Occipital lobe (tissue), 3 donors: ENCODE measurements at places on chromosomes 13 and 19.

GRCh38 chr19:7650148-7650547, 13.2 kb downstream of the STXBP2 start:
- no peak for DNase-seq

- no peak for DNase-seq
Measured at GRCh38 chr13:19023115-19023514, 158.5 kb downstream of the TUBA3C start.

DNA sequence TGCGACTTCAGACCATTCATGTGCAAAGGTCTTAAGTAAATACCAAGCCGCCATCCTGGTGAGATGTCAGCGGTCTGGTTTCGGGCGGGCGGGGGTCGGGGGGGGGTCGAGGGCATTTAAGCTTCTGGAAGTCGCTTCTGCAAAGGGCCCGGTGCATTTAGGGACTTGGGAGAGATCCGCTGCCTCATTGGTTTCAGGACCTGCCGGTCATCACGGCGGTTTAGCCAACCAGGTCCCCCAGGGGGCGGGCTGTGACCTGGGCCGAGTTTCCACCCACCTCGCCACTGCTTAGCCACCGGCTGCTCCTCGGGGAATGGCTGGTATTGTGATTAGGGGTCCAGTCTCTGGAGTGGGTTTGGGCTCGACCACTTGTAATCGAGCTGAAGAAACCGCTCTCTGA, 7.8 kb downstream of the ANKLE1 start:
- DNase-seq: no peak

DNA sequence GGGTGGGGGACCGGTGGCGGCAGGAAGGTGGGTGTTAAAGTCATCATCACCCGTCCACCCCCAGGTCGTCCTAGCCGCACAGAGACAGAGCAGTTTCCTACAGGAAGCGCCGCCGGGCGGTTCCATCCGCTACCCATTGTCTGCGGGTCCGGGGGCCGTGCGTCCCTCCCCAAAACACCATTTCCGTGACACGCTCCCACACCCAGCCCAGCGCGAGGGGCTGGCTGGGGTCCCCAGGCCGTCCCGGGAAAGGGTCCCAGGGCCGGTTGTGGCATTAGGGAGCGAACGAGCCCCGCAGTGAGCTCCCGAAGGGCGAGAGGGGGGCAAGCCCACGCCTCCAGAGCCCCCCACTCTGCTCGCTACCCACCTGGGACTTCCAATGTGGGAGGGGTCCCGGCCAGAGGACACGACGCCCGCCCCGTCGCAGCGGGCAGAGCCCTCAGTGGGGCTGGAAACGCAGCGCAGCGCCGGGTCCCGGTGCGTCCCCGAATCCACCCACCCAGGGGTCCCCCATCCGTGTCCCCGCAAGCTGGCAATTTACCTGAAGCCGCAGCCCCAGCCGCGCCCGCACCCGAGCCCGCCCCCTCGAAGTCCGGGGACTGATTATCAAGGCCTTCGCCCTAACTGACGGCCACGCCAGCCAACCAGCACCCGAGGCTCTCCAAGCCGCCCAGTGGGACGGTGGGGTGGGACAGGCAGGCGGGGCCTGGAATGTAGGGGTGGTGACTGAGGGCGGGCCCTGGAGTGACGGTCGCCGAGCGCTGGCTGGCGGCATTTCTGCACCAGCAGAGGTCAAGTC, at the start of gene KANK3:
Gene KANK3, minus strand, starts transcription at position 579 of the 799 bp plus-strand sequence. CDS start 5,434 bp downstream, outside the sequence.
- DNase-seq: peak; percentile 82

GRCh38 chr19:35645680-35646511, 2.2 kb upstream of the COX6B1 start:
- no peak for DNase-seq

DNA sequence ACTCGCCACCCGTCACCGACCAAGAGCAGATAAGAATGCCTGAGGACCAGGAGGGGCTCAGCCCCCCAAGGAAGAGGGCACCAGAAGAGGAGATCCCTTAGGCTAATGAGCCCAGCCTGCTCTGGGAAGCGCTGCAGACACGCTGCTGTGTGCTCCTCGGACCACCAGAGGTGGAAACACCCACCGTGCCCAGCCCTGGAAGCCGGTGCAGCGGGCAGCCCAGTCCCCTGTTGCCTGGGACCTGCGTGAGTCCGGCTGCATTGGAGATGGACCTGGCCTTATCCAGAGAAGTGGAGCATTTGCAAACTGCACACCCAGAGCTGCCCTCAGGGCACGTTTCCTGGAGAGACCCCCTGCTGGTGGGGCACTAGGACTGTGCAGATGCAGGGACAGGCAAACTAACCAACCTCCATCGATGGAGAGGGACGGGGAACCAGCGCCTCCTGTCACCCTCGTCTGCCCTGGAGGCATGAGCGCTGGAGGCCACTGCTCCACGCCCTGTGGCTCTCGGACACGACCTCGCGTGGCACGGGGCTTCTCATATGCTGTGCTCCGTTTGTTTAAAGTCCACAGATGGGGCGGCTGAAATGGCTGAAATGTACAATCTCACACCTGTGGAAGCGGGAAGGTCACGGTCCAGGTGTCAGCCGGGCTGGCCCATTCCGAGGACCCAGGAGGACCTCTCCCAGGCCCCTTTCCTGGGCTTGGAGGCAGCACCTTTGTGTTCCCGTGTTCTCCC, 153.9 kb downstream of the KDM4B start:
- DNase-seq: no peak

GRCh38 chr19:44891016-44891882, at the start of gene TOMM40:
Gene TOMM40, plus strand, starts transcription at chr19:44891254. Its CDS starts 162 bp downstream, at chr19:44891416.
- DNase-seq: no peak

- no peak for DNase-seq
Measured at GRCh38 chr13:41811588-41812021, 149.3 kb downstream of the VWA8 start.

DNA sequence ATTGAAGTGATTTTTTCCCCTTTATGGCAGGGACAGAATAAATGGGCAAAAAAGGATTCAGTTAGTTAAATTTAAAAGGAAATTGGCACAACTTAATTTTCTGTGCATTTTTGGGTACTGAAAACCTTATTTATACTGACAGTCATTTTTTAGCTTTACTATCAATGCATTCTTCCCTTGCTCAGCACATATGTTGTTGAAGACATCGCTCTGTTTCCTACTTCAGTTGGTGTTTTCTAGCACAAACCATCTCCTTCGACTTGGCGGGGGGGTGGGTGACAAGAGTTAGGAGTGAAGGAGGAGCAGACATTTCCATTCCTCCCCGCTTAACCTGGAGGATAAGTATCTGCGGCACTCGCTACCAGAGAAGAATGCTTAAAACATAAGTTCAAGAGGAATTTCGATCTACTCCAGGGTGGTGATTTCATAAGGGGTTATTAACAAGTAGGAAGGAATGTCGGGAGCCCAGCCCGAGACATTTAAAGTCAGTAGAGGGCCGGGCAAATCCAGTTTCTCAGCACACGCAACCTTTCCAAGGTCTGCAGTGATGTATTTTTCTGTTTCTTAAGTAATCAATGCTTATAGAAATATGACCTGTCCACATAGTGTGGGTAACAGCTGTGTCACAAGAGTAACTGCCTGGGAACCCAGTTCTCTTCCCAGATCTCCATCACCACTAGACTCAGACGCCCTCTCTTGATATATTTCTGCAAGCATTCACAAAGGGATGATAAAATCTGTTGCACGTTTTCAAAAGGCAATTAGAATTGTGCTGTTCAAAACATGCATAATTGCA, 525.8 kb downstream of the MYO16 start:
- DNase-seq: no peak

DNA sequence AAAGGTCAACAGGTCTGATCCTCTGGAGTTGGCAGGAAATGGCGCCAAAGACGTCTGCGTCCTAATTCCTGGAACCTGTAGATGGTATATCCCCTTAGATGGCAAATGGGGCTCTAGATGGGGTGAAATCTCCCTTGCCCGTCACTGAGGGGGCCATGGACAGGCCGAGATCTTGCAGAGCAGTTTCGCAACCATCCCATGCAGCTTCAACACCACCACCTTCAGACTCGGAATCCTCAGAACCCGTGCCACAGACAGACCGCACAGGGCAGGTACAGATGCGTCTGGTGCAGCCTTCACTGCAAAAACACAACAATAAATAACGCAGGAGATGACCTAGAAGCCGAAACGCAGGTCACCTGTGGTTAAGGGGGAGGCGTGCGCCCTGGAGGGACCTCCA, 17.7 kb downstream of the REXO1 start:
- DNase-seq: no peak

DNA sequence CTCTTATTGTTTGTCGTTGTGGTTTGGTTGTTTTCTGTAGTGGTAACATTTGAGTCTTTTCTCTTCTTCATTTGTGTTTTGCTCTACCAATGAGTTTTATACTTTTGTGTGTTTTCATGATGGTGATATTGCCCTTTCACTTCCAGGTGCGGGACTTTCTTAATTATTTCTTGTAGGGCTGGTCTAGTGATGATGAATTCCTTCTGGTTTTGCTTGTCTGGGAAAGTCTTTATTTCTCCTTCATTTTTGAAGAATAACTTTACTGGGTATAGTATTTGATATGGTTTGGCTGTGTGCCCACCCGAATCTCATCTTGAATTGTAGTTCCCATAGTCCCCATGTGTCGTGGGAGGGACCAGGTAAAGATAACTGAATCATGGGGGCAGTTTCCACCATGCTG, 6.8 kb upstream of the CLEC4M start:
- DNase-seq: no peak

DNA sequence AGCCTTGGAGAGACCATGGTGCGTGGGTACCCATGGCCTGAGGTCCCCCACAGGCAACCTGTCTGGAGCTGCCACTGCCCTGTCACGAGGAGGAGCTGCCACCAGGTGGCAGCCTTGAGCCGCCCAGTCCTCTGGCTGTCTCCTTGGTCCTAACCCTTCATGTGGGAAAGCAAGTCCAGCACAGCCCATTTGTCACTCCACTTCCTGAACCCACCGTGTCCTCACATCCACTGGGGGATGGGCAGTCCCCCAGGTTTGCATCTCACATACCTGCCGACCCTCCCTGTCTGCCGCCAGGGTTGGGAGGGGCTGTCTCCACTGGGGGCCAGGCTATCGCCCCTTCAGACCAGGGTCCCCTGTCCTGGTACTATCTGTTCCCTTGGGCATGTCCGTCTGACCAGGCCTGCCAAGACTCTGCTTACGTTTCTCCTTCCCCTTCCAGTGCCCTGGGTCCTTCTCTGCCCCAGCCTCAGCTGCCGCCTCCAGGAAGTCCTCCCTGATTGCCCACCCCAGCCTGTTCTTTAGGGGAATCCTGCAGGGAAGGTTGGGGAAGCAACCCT, 4.5 kb downstream of the FAM174C start:
- peak; percentile 69 for DNase-seq

DNA sequence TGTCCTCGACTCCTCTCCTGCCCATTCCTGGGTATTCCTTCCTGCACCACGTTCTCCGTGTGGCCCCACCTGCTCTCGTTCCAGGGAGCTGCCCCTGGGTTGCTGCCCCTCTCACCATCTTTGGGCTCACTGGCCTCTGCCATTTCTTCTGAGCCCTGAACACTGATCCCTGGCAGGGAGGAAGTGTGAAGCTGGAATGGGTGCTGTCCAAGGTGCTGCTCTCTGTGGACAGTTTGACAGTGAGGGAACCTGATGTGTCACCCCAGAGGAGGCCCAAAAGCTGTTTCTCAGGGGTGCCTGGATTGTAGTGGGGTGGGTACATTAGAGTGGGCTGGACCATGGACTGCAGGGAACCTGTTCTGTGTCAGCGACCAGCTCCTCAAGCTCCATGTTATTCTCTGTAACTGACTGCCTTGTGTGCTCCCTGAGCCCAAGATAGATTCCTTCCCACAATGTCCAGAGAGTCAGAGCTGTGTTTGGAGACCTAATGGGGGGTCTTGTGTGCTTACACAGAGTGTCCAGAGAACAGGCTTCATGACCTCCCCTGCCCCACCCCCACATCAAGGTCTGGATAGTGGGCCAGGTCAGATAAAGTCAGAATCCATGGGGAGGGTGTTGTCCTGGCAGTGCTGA, 7.2 kb upstream of the CEACAM8 start:
- no peak for DNase-seq

DNA sequence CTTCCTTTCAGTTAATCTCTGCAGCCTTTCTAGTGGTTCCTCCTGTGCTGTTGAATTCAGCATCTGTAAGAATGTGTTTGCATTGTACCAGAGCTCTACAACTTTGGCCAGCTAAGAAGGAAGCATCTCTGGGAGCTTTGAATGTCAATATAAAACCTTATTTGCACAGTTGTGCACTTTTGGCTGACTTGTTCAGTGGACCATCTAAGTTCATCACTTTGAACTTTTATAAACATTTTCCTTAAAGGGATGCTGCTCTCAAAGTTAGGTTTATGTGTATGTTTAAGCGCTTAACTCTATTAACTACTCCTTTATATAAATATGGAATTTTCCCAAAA, 15.6 kb downstream of the POLR1D start:
- no peak for DNase-seq

DNA sequence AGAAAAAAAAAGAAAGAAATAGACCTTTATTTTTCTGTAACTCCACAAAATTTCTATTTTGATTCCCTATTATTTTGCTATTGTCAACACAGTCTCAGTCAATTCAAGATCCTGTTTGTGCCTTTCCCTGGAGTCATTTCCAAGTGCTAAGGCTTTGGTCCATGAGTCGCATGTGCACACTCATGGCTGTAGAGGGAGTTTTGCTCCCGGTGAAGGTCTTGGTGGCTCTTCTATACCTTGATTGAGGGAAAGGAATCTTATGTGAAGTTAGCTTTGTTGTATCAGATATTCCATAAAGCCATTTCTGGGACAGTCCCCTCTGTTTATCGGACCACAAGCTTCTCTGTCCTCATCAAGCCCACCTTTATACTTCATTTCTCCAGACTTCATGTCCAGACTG, 58.7 kb upstream of the ALOX5AP start:
- no peak for DNase-seq

- no peak for DNase-seq
Measured at GRCh38 chr13:48488995-48489394, 43.9 kb downstream of the RCBTB2 start.

- no peak for DNase-seq
Measured at GRCh38 chr13:42322806-42323205, 50.9 kb downstream of the AKAP11 start.

GRCh38 chr13:96474181-96474557, 384.3 kb downstream of the HS6ST3 start:
- DNase-seq: no peak

DNA sequence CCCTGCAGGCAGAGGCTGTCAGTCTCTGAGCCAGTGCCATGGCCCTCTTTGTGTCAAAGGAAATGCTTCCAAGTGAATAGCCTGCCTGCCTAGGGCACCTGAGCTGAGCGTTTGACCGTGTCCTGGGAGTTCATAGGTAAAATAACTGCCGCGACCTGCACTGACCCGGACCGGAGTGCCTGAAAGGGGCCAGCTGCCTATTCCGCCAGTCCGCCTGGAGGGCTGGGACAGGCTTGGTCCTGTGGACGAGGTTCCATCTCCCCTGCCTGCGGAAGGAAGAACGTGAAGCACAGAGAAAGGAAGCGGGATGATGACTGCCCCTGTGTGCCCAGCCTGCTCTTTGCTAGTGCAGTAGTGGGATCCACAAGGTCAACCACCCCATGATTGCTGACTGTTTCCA, 17.5 kb upstream of the ZNF492 start:
- no peak for DNase-seq

GRCh38 chr13:48318377-48318811, 14.8 kb downstream of the RB1 start:
- no peak for DNase-seq
